PC-3 (cell line): ENCODE measurements at places on chromosomes 16 and 17.

GRCh38 chr17:17109907-17110306 lies 67.7 kb downstream of the MPRIP start:
- no peak for DNase-seq

GRCh38 chr16:2527071-2527783 lies 4.0 kb downstream of the CEMP1 start:
- no peak for DNase-seq

GRCh38 chr17:82985428-82985805 lies 94.0 kb upstream of the METRNL start:
- no peak for DNase-seq

GRCh38 chr16:67378642-67379041 lies 14.7 kb downstream of the TPPP3 start:
- DNase-seq: no peak

DNA sequence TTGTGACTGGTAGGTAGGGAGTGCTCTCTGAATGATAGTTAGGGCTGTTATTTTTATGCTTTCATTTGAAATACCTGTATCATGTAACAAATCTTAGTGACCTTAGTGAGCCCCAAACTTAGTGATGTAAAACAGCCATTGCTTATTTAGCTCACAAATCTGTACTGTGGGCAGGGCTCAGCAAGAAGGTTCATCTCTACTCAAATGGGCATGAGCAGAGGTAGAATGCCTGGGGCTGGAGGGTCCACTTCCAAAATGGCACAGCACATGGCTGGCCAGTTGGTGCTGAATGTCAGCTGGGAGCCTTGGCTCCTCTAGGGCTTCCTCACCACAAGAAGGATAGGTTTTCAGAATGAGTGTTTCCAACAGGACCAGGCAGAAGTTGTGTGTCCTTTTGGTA lies 49.3 kb upstream of the FOXF1 start:
- no peak for DNase-seq

GRCh38 chr16:14325502-14326401 lies 254.6 kb downstream of the MRTFB start:
- DNase-seq: no peak
